Epithelial cell of proximal tubule (primary cell): ENCODE measurements at places on chromosomes 3 and 15. TPM values are rescaled to one million over a fixed set of nuclear protein-coding genes. Genes with fewer than 3 reads are reported as not detected.

Gene MORC1
- not detected in 2 replicates for total RNA-seq

- no peak for DNase-seq
Observed at GRCh38 chr3:39434574-39434973, 28.1 kb downstream of the RPSA start.

- DNase-seq = no peak
Observed at GRCh38 chr3:94429517-94429916, 366.7 kb downstream of the NSUN3 start.

- no peak for DNase-seq
Observed at GRCh38 chr3:106829206-106829605, 548.0 kb upstream of the CCDC54 start.

- no peak for DNase-seq
Observed at GRCh38 chr3:102255736-102256135, 179.1 kb upstream of the ZPLD1 start.

DNA sequence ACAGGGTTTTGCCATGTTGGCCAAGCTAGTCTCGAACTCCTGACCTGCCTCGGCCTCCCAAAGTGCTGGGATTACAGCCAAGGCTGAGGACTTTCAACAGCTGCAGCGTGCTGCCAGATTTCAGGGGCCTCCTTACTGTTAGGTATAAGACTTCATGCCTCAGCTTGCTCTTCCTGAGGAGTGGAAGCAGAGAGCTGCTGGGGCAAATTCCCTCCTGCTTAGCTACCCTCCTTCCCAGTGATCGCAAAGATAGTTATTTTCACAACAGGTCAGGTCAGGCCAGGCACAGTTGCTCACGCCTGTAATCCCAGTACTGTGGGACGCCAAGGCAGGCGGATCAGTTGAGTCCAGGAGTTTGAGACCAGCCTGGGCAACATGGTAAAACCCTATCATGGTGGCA lies 2.6 kb upstream of the CPNE9 start:
- no peak for DNase-seq

- no peak for DNase-seq
Observed at GRCh38 chr3:115657168-115657567, 33.9 kb downstream of the GAP43 start.

- DNase-seq = no peak
Observed at GRCh38 chr15:69893863-69894262, 203.9 kb downstream of the TLE3 start.

GRCh38 chr3:46868948-46869347 lies 5.7 kb upstream of the MYL3 start:
- no peak for DNase-seq

DNA sequence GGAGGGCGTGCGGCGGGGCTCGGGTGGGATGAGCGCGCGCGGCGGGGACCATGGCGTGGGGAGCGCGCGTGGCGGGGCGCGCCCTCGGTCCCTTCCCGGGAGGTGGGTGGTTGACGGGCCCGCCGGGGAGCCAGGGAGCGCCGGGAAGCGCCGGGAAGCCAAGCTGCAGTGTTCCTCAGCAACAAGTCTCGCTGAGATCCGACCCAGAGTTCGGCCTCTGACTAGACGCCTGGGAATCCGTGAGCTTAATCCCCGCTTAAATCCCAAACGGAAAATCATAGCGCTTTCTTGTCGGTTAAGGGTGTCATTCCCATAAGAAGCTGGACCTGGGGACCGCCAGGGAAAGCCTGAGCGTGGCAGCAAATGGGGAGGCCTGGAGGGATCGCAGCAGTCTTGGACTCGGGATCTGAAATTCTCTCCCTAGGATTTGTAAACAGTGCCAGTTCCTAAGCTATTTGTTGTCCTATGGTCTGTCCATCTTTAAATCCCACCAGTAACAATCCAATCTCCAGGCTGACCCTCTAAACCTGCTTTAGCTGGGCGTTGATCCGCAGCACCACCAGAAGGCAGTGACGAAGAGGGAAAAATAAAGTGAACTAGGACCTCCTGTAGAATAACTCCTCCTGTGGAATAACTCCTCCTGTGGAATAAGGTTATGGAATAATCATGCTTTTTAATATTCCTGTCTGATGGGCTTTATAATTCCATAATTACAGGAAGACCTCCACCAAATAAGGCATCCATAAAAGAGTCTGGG lies 570 bp upstream of the NEDD4 start:
- peak; percentile 25 for DNase-seq
